Natural killer cell (primary cell): ENCODE measurements at places on chromosomes 5 and 9. TPM values are rescaled to one million over a fixed set of nuclear protein-coding genes. Genes with fewer than 3 reads are reported as not detected.

DNA sequence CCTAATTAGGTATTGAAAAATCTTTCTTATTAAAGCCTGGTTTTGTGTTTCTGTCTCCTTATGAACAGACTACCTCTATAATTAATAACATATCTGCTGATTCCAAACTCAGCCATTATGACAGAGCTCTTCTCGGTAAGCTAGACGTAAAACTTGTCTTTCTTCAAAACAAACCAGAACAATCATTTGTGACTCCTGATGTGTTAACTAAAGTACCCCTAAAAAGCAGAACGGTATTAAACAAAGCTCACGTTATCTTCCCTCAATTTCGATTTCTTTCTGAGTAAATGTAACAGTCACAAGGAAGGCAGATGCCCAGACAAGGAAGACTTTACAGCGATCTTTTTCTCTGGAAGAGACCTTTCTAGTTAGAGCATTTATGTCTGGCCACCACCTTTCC lies 1.8 kb downstream of the SEMA5A start:
- peaks cover 11% of the 10 kb centered on the region for H3K27me3 ChIP-seq
- H3K36me3 ChIP-seq = no peaks in the 10 kb centered on the region
- H3K4me3 ChIP-seq = no peak overlapping the region
- no peak for DNase-seq
- H3K4me1 ChIP-seq = peaks cover 10% of the 10 kb centered on the region

- no peaks in the 10 kb centered on the region for H3K4me1 ChIP-seq
- H3K27ac ChIP-seq = no peak overlapping the region
- H3K36me3 ChIP-seq = no peaks in the 10 kb centered on the region
- no peak for DNase-seq
- no peak overlapping the region for H3K4me3 ChIP-seq
Measured at GRCh38 chr5:53219174-53219573, 109.6 kb upstream of the MOCS2 start.

The TMC1 gene
- total RNA-seq = not detected

The FBXO4 gene
- 14.9 TPM for total RNA-seq
